ENCODE measurements at places on chromosomes 1 and 21.

GRCh38 chr1:35261412-35262120 lies 6.9 kb upstream of the ZMYM4 start:
- no peak for DNase-seq

GRCh38 chr1:29441916-29442668 lies 205.8 kb downstream of the PTPRU start:
- DNase-seq: no peak

DNA sequence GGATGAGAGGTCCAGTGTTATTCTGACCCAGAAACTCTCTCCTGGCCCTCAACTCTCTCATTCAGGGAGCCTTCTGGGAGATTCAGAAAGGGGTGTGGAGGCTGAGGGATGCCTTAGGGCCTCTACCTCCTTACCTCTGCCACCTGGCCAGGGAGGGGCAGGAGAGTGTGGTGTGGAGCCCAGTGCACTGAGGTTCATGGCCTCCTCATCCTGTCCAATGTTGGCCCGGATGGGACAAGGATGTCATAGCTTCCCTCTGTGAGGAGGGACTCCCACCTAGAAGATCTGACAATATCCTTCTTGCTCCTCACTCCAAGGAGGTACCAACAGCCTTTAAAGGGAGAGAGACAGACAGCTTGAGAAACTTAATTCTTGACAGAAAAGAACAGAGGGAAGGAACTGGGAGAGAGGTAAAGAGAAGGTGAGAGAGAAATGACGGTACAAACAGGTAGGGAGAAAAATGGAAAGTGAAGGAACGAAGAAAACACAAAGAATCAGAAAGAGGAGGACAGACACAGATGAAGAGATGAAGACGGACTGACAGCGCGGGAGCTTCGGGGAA lies 779 bp downstream of the BEND5 start:
- no peak for DNase-seq

DNA sequence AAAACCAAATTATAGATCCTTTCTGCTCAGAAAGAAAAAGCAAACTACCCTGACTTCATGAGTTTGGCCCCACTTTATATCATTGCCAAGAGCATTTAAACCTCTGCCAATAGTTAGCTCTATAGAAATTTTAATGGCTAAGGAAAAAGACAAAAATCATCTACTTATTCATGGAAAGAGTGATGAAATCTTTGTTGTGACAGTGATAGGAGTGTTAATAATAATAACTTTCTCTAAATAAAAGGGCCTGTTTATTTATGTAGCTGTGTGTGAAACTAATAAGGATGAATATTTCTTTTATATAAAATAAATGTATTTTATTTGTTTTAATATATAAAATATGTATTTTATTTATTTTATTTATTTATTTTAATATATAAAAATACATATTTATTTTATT lies 6.4 kb downstream of the CHODL start:
- no peak for DNase-seq
